ENCODE measurements at places on chromosomes 6 and 20.

GRCh38 chr6:109498936-109499335 is 15.9 kb upstream of the ZBTB24 start:
- no peak for DNase-seq

DNA sequence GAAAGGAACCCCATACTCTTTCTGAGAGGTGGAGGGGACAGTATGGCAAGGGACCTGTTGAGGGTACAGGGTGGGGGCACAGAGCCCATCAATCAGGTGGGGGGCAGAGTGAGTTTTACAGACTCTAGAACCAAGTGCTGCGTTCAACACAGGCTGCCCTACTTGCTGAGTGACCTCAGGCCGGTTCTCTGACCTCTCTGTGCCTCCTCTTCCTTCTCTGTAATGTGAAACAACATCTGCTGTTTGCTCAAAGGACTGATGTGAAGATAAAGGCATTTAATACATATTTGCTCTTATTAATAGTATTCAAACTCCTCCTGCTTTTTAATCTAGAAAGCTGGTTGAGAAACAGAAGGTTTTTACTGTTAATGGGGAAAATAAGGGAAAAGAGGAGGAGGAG is 25.9 kb upstream of the APMAP start:
- DNase-seq, result no peak

- peak; percentile 94 for DNase-seq
Measured at GRCh38 chr6:47188588-47189021, 121.1 kb downstream of the TNFRSF21 start.

- no peak for DNase-seq
Measured at GRCh38 chr6:108363889-108364313, 69.0 kb downstream of the AFG1L start.

- no peak for DNase-seq
Measured at GRCh38 chr6:124747349-124747748, 214.9 kb upstream of the RNF217 start.

GRCh38 chr6:5379647-5380242 is 118.4 kb downstream of the FARS2 start:
- peak; percentile 22 for DNase-seq

Measured in LoVo (cell line).